ENCODE measurements at places on chromosomes 12 and 14. TPM values are rescaled to one million over a fixed set of nuclear protein-coding genes. Genes with fewer than 3 reads are reported as not detected.

- no peak overlapping the region for H3K4me3 ChIP-seq
- H3K27me3 ChIP-seq, result no peaks in the 10 kb centered on the region
- no peaks in the 10 kb centered on the region for H3K36me3 ChIP-seq
- H3K4me1 ChIP-seq, result peaks cover 5% of the 10 kb centered on the region
- DNase-seq, result no peak
These were observed 115.4 kb upstream of the DYRK2 start for GRCh38 chr12:67533159-67533558.

Gene PLEKHA5
- total RNA-seq, result 68.6 TPM

GRCh38 chr12:92769124-92769901 is 66.5 kb downstream of the PLEKHG7 start:
- H3K27me3 ChIP-seq, result no peaks in the 10 kb centered on the region
- H3K4me1 ChIP-seq, result peaks cover 9% of the 10 kb centered on the region
- peaks cover 4% of the 10 kb centered on the region for H3K36me3 ChIP-seq
- peak overlapping the region; percentile 40 for H3K27ac ChIP-seq
- H3K4me3 ChIP-seq, result no peak overlapping the region
- no peak for DNase-seq

Gene OAS3
- total RNA-seq, result 13.0 TPM

Gene SLC6A15
- total RNA-seq, result 14.8 TPM

Gene DNM1L
- 121 TPM for total RNA-seq

DNA sequence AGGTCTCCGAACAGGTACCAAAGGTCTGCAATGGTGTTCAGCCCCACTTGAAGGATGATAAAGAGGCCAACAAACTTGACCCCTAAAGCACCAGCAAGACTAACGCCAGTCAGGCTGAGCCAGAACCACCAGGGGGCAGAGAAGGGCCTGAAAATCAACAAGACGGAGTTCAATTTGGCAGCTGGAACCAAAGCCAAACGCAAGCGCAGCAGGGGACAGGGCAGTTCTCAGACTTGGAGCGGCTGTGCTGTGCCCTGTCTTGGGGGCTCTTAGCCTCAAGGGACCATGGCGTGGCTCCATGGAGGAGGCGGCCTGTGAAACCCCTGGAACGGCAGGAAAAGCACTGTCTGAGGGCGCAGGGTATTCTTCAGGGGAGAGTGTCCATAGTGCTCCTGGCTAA is 19.6 kb downstream of the POMT2 start:
- peaks cover 5% of the 10 kb centered on the region for H3K36me3 ChIP-seq
- H3K27me3 ChIP-seq, result no peaks in the 10 kb centered on the region
- DNase-seq, result no peak
- no peak overlapping the region for H3K27ac ChIP-seq

- no peaks in the 10 kb centered on the region for H3K4me1 ChIP-seq
- H3K27me3 ChIP-seq, result peaks cover 39% of the 10 kb centered on the region
- H3K27ac ChIP-seq, result no peak overlapping the region
These were observed 5.2 kb upstream of the DIO3 start for GRCh38 chr14:101556131-101556530.

- H3K36me3 ChIP-seq, result peaks cover 3% of the 10 kb centered on the region
- H3K4me3 ChIP-seq, result no peak overlapping the region
- H3K4me1 ChIP-seq, result peaks cover 31% of the 10 kb centered on the region
- no peak for DNase-seq
- no peak overlapping the region for H3K27ac ChIP-seq
These were observed 52.4 kb downstream of the VCPKMT start for GRCh38 chr14:50063876-50064420.

- H3K36me3 ChIP-seq, result no peaks in the 10 kb centered on the region
- no peaks in the 10 kb centered on the region for H3K27me3 ChIP-seq
- H3K4me1 ChIP-seq, result no peaks in the 10 kb centered on the region
- no peak overlapping the region for H3K4me3 ChIP-seq
- DNase-seq, result no peak
These were observed 7.4 kb upstream of the TEX22 start for GRCh38 chr14:105390849-105391500.

DNA sequence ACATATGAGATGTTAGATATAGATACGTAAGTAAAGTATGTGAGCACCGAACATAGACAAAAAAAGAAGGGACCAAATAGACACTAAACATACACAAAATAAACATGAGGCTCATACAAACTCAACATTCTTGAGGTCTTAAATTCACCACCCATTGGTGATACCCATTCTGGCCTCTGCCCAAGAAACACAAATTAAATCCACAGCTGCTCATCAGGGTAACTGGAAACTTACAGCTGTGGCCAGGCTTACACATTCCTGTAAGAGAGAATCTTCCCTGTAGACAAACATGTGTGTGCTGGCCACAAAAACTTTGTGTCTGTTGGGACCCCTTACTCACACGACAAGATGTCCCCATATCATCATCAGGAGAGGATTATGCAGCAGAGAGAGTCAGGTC is 22.4 kb downstream of the MAGOHB start:
- H3K27ac ChIP-seq, result no peak overlapping the region
- no peaks in the 10 kb centered on the region for H3K4me1 ChIP-seq
- H3K36me3 ChIP-seq, result peaks cover 43% of the 10 kb centered on the region

DNA sequence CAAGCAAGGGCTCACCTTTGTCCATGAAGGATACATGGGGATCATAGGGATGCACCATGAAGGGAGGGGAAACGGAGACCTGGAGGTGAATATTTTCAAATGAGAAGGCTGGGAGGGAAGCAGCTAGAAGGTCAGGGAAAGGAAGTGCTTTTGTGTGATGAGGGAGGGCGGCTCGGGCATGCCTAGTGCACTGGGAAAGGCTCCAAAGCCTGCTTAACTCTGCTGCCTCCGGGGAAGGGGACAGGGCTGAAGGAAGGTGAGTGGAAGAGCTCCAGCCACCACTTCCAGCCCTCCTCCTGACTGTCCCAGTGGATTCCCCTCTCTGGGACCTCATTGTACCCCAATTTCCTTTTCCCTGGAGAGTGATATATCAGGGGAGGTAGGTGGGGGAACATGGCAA is 149.4 kb upstream of the PRMT8 start:
- peaks cover 4% of the 10 kb centered on the region for H3K4me1 ChIP-seq
- peaks cover 56% of the 10 kb centered on the region for H3K27me3 ChIP-seq
- no peak for DNase-seq
- no peak overlapping the region for H3K27ac ChIP-seq

Gene RNASE7
- total RNA-seq, result not detected

GRCh38 chr14:78170203-78170602 is at the start of gene NRXN3:
NRXN3 (plus strand) TSS chr14:78170373; CDS start chr14:78243094, 72,721 bp downstream.
- peaks cover 54% of the 10 kb centered on the region for H3K27me3 ChIP-seq
- no peak for DNase-seq
- H3K27ac ChIP-seq, result peak within 1 kb of the TSS; percentile 47
- no peaks in the 10 kb centered on the region for H3K4me1 ChIP-seq
- peak within 1 kb of the TSS; percentile 74 for H3K4me3 ChIP-seq

Gene TRMT5
- 15.2 TPM for total RNA-seq

GRCh38 chr12:46461907-46462640 is 89.5 kb upstream of the SLC38A2 start:
- H3K36me3 ChIP-seq, result no peaks in the 10 kb centered on the region
- no peaks in the 10 kb centered on the region for H3K27me3 ChIP-seq
- no peak for DNase-seq
- H3K4me1 ChIP-seq, result peaks cover 32% of the 10 kb centered on the region

DNA sequence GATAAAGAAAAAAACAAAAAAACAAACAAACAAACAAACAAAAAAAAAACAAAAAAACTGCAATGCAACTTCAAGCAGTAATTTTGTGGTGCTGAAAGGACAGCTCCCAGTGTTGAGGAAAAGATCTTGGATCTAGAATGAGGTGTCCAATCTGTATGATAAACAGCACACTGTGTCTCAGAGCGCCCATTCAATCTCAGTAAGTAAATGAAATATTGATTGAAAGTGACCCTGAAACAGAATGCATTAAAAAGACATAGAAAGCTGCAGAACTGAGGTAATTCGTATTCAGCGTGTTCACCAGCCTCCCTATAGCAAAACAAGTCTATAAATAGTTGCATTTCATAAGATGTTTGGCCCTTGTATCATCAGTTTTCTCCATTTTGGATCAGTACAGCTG is 153.0 kb downstream of the NOVA1 start:
- no peaks in the 10 kb centered on the region for H3K27me3 ChIP-seq
- H3K27ac ChIP-seq, result no peak overlapping the region
- DNase-seq, result no peak

Gene SLC16A7
- total RNA-seq, result 11.5 TPM

DNA sequence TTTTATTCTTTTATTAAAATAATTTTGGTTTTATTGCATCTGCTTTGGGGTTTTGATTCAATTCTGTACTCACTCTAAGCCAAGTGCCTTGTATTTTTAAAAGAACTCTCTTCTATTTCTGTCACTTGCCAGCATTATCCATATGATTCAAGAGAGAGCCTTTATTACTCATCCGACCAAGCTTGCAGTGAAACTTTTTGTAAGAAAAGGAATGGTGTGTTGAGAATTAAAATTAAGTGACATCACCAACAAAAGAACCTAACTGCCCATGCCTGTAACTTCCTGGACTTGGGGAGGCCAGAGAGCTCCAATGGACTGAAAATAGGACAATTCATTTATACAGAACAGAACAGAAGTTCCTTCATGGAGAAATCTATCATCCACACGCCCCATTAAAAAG is 52.1 kb downstream of the GALNT4 start:
- DNase-seq, result no peak
- H3K36me3 ChIP-seq, result peaks cover 5% of the 10 kb centered on the region
- peaks cover 7% of the 10 kb centered on the region for H3K4me1 ChIP-seq
- no peaks in the 10 kb centered on the region for H3K27me3 ChIP-seq
- H3K27ac ChIP-seq, result no peak overlapping the region
- no peak overlapping the region for H3K4me3 ChIP-seq

- no peak for DNase-seq
- H3K27me3 ChIP-seq, result no peaks in the 10 kb centered on the region
- no peak overlapping the region for H3K27ac ChIP-seq
- H3K4me1 ChIP-seq, result no peaks in the 10 kb centered on the region
- H3K4me3 ChIP-seq, result no peak overlapping the region
These were observed 18.2 kb downstream of the AK7 start for GRCh38 chr14:96410119-96410518.

Gene SLC6A13
- total RNA-seq, result 7.0 TPM

Gene KRT78
- 29.1 TPM for total RNA-seq

DNA sequence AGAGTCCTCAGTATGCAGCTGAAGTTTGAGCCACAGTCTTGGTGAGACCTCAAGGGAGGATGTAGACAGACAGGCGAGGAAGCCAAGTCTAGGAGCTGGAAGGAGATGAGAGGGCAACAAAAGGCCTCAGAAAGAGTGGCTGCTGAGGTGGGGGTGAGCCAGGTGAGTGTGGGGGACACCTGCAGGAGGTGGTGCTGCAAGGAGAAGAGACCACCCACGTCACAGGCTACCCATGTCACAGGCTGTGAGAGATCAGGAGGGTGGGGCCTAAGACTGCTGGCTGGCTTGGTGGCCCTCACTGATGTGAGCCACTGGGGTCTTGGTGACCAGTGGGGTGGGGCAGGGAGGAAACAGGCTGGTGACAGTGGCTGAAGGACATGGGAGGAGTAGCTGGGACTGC is 97.3 kb downstream of the KIF26A start:
- no peak for DNase-seq
- H3K4me3 ChIP-seq, result no peak overlapping the region
- H3K36me3 ChIP-seq, result no peaks in the 10 kb centered on the region
- H3K27me3 ChIP-seq, result peaks cover 4% of the 10 kb centered on the region
- peaks cover 13% of the 10 kb centered on the region for H3K4me1 ChIP-seq

- H3K36me3 ChIP-seq, result peaks cover 52% of the 10 kb centered on the region
- no peak for DNase-seq
- no peaks in the 10 kb centered on the region for H3K4me1 ChIP-seq
- H3K27me3 ChIP-seq, result no peaks in the 10 kb centered on the region
These were observed 68.5 kb downstream of the AEBP2 start for GRCh38 chr12:19507823-19508222.

- H3K4me3 ChIP-seq, result no peak overlapping the region
- no peaks in the 10 kb centered on the region for H3K36me3 ChIP-seq
- no peak overlapping the region for H3K27ac ChIP-seq
- no peak for DNase-seq
- peaks cover 2% of the 10 kb centered on the region for H3K27me3 ChIP-seq
These were observed 7.6 kb upstream of the STAT6 start for GRCh38 chr12:57118711-57119271.

Data from type B pancreatic cell (in vitro differentiated cells).